Karpas-422 (cell line): ENCODE measurements at places on chromosomes 7 and 10. TPM values are rescaled to one million over a fixed set of nuclear protein-coding genes. Genes with fewer than 3 reads are reported as not detected.

FXYD4 gene
- total RNA-seq, result not detected in 2 replicates

OAT gene
- 64.8 and 98.4 TPM in 2 replicates for total RNA-seq

EN2 gene
- not detected in 2 replicates for total RNA-seq

PNLIPRP2 gene
- not detected in 2 replicates for total RNA-seq

OPALIN gene
- not detected in 2 replicates for total RNA-seq

LIPK gene
- total RNA-seq, result not detected in 2 replicates

DNA sequence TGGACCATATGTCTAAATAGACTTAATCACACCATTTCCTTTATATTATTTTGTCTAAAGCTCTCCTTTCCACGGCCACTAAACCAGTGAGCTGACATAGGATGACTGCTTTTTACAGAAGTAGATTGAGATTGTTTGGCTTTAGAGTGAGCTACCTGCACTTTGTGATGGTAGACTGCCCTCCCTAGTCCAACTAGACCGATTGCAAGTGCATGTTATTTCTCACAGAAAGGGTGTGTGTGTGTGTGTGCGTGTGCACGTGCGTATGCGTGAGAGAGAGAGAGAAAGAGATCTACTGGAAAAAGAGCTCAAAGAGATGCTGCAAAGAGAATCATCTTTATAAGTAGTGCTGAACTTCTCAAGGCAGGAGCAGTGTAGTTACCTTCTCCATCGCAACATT, 60.7 kb downstream of the VCL start:
- peaks cover 34% of the 10 kb centered on the region for H3K4me1 ChIP-seq
- no peak overlapping the region for H3K4me3 ChIP-seq
- peak overlapping the region; percentile 39; the same call in 1 of the 2 replicates for H3K27ac ChIP-seq
- no peaks in the 10 kb centered on the region for H3K27me3 ChIP-seq
- H3K36me3 ChIP-seq, result no peaks in the 10 kb centered on the region; the same call in none of the 2 replicates
- DNase-seq, result peak; percentile 79

DNA sequence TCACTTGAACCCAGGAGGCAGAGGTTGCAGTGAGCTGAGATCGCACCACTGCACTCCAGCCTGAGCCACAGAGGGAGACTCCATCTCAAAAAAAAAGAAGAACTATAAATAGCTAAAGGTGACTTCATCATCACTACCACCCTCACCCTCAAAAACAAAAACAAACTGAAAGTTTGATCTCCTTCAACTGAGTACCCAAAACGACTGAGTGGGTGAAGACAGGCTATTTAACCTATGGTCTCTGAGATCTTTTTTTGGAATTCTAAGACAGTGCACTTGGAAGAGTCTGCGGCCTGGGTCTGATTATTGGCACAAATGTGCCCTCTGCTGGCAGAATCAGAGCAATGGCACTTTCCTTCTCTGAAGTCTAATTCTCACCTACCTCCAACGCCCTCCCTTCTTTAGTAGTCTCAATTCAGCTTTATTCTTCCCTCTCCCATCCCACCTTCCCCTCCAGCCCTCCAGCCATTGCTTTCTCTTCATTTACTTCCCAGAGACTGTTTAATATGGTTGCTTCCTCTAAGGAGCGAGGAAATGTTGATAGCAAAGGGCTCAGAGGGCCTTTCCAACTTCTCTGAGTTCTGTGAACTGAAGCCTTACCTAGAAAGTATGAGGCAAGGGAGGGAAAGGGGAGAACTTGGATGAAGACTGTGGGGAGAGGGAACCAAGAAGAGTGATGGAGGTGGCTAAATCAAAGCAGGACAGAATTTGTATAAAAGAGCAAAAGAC, 2.9 kb upstream of the MYOZ1 start:
- no peak overlapping the region for H3K4me3 ChIP-seq
- no peak overlapping the region for H3K27ac ChIP-seq
- peaks cover 2% of the 10 kb centered on the region for H3K4me1 ChIP-seq
- DNase-seq, result peak; percentile 85

DNA sequence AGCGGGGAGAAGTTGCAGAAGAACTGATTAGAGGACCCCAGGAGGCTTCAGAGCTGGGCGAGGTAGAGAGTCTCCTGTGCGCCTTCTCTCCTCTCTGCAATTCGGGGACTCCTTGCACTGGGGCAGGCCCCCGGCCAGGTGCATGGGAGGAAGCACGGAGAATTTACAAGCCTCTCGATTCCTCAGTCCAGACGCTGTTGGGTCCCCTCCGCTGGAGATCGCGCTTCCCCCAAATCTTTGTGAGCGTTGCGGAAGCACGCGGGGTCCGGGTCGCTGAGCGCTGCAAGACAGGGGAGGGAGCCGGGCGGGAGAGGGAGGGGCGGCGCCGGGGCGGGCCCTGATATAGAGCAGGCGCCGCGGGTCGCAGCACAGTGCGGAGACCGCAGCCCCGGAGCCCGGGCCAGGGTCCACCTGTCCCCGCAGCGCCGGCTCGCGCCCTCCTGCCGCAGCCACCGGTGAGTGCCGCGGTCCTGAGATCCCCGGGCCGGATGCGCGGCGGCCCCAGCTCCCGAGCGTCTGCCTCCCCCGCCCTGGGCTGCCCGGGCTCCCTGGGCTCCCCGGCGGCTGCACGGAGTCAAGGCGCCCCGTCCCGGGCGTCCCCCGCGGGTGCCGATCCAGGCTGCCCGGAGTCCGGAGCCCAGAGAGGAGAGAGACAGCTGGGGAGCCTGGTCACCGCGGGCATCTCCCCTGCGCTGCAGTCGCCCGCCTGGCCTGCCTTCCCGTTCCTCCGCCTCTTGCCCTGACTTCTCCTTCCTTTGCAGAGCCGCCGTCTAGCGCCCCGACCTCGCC, at the start of gene PLAU:
PLAU (plus strand) TSS at position 369 of the 789 bp plus-strand sequence. CDS start 424 bp downstream, outside the sequence.
- peak; percentile 82 for DNase-seq
- H3K4me1 ChIP-seq, result peaks cover 24% of the 10 kb centered on the region
- no peaks in the 10 kb centered on the region for H3K36me3 ChIP-seq
- H3K27ac ChIP-seq, result no peak within 1 kb of the TSS
- H3K27me3 ChIP-seq, result no peaks in the 10 kb centered on the region; the same call in 1 of the 2 replicates

DNA sequence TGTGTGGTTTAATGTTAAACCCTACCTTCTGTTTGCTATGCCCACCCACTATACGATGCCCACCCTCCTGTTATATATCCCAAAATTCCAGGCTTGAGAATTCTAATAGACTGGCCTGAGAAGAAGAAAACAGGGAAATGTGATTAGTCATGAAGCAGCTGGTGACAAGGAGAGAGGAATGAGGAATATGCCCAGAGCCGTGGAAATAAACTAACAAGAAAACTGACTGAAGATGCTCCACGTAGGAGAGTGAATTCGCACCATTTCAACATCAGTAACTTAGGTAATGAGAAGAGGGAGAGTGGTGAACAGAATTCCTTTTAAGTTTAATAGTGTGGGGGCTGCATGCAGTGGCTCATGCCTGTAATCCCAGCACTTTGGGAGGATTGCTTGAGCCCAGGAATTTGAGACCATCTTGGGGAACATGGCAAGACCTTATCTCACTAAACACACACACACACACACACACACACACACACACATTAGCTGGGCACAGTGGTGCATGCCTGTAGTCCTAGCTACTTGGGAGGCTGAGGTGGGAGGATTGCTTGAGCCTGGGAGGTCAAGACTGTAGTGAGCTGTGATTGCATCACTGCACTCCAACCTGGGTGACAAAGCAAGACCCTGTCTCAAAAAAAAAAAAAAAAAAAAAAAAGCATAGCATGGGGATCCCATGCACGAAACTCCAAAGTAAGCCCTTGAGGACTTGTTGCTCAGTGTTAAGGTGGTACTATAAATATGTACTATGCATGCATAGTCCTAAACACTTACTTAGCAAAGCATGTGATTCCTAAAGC, 16.1 kb upstream of the SYPL1 start:
- H3K27ac ChIP-seq, result no peak overlapping the region
- no peak overlapping the region for H3K4me3 ChIP-seq
- no peaks in the 10 kb centered on the region for H3K27me3 ChIP-seq
- DNase-seq, result no peak

- no peaks in the 10 kb centered on the region for H3K4me1 ChIP-seq
- no peak for DNase-seq
- no peaks in the 10 kb centered on the region for H3K27me3 ChIP-seq
- H3K4me3 ChIP-seq, result no peak overlapping the region
- H3K36me3 ChIP-seq, result no peaks in the 10 kb centered on the region
Measured at GRCh38 chr7:158410720-158411119, 176.9 kb downstream of the PTPRN2 start.

GRCh38 chr7:31263338-31263737, 77.2 kb downstream of the NEUROD6 start:
- DNase-seq, result no peak
- no peak overlapping the region for H3K4me3 ChIP-seq
- H3K36me3 ChIP-seq, result no peaks in the 10 kb centered on the region

DNA sequence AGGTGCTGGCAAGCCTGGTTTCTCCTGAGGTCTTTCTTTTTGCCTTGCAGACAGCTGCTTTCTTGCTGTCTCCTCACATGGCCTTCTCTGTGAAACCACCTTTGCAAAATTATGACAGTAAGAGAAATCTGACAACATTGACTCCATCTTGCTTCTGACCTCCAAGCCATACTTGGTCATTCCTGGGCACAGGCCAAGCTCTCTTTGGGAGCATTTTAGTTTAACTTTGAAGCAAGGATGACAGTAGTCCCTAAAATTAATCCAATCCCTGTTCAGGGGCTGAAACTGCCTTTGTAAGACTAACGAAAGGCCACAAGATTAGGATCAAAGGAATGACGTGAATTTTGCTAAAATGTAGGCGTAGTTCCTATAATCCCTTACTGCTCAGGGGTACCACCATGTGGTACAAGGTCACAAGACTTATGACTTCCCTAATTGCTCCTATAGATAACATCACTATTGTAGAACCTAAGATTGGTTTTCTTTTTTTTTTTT, 25.1 kb upstream of the NRBF2 start:
- no peak for DNase-seq
- no peak overlapping the region for H3K27ac ChIP-seq
- H3K4me3 ChIP-seq, result no peak overlapping the region
- no peaks in the 10 kb centered on the region for H3K27me3 ChIP-seq
- H3K36me3 ChIP-seq, result no peaks in the 10 kb centered on the region

DNA sequence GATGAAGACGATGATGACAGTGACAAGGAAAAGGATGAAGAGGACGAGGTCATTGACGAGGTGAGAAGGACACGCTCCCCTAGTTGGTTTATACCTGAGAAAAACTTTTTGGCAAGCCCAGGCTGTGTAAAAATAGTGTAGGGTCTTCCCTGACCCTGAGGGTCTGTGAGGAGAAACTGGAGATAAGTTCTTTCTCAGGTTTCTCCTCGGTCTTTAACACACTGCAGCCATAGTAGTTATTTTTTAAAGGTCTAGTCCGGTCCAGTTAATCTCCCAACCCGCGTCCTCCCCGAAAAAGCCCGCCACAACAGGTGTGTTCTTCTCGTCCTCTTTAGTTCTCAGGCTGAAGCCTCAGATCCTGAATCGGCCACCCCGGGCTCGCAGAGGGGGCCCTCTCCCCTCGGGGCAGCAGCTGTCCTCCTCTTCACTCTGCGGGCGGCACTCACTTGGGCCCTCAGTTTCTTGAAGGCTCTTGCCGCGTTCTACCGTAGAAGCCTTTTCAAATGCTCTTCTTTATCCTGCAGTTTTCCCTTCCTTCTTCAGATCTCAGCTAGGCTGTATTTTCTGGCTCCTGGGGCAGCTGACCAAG, 411 bp downstream of the BCCIP start:
- peak; percentile 52 for DNase-seq
- H3K4me3 ChIP-seq, result peak overlapping the region; percentile 80
- peak overlapping the region; percentile 7; the same call in 1 of the 2 replicates for H3K27ac ChIP-seq
- peaks cover 36% of the 10 kb centered on the region for H3K4me1 ChIP-seq
- peaks cover 26% of the 10 kb centered on the region; the same call in 1 of the 2 replicates for H3K36me3 ChIP-seq
- no peaks in the 10 kb centered on the region for H3K27me3 ChIP-seq

- no peaks in the 10 kb centered on the region for H3K4me1 ChIP-seq
- H3K4me3 ChIP-seq, result no peak overlapping the region
- no peaks in the 10 kb centered on the region for H3K27me3 ChIP-seq
- H3K36me3 ChIP-seq, result no peaks in the 10 kb centered on the region
- H3K27ac ChIP-seq, result no peak overlapping the region
- peak; percentile 72 for DNase-seq
Measured at GRCh38 chr7:116984917-116985316, 31.6 kb downstream of the ST7 start.
